Activated naive CD8-positive, alpha-beta T cell treated with anti-CD3 and anti-CD28 coated beads, Interleukin-2, amount 50 U/mL, for 16 hours (primary cell): ENCODE measurements at places on chromosomes 4 and X.

DNA sequence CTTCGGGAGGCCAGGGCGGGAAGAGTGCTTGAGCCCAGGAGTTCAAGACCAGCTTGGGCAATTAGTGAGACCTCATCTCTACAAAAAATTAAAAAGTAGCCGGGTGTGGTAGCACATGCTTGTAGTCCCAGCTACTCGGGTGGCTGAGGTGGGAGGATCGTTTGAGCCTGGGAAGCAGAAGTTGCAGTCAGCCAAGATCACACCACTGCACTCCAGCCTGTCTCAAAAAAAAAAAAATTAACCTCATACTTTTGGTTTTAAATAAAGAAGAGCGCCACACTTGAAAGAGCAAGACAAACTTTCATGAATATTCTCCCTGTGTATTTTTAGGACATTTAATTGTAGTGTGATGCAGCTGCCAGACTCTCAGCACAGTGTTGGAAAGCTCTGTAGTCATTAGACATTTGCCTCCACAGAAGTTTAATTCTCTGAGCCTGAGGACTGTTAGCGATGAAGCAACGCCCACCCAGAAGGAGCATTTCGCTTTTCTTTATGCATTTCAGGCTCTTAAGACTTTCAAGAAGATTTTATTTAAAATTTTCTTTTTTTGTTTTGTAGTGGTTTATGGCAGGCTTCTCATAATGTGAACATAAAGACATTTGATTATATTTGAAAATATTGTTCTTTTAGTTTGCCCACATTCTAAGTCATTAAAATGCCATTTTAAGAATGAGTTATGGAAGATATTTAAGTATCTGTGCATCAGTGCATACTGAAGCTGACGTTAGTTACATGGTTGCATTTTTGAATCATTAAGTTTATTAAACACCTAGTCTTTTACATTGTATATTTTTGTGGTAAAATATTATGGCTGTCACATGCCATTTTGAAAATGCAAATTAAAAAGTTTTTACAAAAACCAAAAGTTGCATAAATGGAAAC is 45.8 kb downstream of the DCLK2 start:
- no peak for DNase-seq

DNA sequence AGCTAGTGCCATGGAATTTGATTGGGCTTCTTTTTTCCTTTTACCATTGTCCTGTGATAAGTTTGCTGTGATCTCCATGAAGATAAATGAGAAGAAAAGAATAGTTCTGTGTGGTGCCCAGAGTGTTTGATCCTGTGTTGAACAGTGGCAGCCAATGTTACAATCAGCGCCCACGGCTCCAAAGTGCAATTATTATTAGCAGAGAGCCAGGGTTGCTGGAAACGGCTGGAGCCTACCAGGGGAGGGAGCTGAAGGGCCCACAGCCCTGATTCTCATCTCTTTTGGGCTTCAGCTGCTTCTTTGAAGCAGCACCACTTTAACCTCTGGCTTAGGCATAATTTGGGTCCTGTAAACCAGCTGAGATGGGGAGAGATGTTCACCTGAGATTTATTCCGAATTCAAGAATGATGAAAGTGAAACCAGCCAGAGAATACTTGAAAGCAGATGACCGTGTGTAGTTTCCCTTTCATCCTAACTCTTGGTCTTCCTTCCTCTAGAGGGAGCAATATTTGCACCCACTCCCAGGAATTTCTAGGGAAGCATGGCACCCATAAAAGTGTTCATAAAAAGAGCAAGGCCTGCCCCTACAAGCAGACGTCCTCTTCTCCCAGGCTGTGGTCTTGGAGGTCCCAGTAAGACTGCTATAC is 298.3 kb downstream of the EVC2 start:
- DNase-seq, result no peak

GRCh38 chr4:36914106-36914505 is 330.4 kb upstream of the NWD2 start:
- DNase-seq, result no peak

GRCh38 chrX:37802028-37802427 is 22.2 kb downstream of the CYBB start:
- no peak for DNase-seq

DNA sequence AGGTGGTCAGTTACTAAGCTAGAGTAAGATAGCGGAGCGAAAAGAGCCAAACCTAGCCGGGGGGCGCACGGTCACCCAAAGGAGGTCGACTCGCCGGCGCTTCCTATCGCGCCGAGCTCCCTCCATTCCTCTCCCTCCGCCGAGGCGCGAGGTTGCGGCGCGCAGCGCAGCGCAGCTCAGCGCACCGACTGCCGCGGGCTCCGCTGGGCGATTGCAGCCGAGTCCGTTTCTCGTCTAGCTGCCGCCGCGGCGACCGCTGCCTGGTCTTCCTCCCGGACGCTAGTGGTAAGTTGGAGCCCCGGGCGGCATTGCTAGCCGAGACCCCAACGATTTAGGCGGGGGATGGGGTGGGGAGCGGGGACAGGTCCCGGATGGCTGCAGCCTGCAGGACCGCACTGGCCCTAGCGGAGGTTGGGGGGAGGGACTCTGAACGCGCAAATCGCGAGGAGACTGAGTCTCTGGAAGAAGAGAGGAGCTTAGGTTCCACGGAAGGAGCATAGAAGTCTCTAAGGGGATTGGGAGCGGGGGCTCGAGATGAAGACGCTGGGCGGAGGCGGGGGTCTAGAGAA is 573 bp downstream of the HTR2C start:
- DNase-seq, result no peak

- DNase-seq, result no peak
These were observed 2.0 kb upstream of the ZDHHC9 start for GRCh38 chrX:129845616-129846190.

DNA sequence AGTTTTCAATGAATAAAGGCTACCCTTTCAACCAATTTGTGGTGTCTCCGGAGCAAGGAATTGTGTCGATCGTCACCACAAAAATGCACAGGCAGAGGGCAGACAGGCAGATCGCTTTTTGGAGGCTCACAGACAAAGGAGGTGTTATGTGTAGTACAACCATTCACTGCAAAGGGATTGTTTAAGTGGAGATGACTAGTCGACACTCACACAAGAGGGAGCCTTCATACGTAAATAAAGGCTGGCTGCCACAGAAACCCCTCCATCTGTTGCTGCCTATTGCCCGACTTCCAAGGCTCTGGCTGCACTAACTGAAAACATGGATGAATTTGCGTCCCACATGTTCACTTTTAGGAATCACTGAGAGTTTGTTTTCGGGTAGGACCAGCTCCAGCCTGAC is 281.1 kb downstream of the NKX6-1 start:
- no peak for DNase-seq

GRCh38 chr4:158995965-158996364 is 106.9 kb upstream of the RAPGEF2 start:
- no peak for DNase-seq

GRCh38 chr4:26493461-26493860 is 3.2 kb upstream of the CCKAR start:
- no peak for DNase-seq

DNA sequence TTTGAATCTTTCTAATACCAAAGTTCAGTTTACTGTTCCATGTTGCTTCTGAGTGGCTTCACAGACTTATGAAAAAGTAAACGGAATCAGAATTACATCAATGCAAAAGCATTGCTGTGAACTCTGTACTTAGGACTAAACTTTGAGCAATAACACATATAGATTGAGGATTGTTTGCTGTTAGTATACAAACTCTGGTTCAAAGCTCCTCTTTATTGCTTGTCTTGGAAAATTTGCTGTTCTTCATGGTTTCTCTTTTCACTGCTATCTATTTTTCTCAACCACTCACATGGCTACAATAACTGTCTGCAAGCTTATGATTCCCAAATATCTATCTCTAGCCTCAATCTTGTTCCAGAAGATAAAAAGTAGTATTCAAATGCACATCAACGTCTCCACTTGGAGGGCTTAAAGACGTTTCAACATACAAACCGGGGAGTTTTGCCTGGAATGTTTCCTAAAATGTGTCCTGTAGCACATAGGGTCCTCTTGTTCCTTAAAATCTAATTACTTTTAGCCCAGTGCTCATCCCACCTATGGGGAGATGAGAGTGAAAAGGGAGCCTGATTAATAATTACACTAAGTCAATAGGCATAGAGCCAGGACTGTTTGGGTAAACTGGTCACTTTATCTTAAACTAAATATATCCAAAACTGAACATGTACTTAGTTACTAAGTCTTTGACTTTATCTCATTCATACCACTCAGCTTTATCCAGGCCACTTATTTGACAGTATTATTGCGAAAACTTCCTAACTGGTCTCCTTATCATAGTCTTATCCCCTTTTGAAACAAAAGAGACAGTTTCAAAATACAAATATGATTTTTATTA is 3.6 kb upstream of the AFP start:
- no peak for DNase-seq

GRCh38 chr4:99664716-99665115 is 7.1 kb upstream of the C4orf54 start:
- DNase-seq, result no peak

- no peak for DNase-seq
These were observed 636.9 kb upstream of the BOD1L1 start for GRCh38 chr4:14264437-14264836.

DNA sequence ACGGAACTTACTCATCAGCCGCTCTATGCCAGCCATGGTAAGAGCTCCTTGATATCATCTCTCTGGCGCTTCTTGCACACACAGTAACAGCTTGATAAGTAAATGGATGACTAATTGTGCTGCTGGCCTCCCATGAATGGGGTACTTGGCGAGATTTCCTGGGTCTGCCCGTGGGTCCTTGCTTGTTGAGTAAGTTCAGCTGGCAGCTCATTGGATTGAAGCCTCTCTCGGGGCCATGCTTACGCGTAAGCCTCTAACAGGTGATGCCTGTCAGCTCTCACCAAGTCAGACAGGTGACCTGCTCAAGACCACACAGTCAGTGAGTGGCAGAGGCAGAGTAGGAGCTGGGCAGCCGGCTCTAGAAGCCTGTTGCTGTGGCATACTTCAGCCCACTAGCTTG is 7.7 kb downstream of the NSG1 start:
- no peak for DNase-seq

GRCh38 chr4:56828784-56829535 is 7.5 kb upstream of the SPINK2 start:
- DNase-seq, result no peak

- no peak for DNase-seq
These were observed 18.4 kb downstream of the SLC38A5 start for GRCh38 chrX:48451708-48452107.

- DNase-seq, result peak; percentile 1
These were observed 56.3 kb downstream of the MSN start for GRCh38 chrX:65723706-65724105.

GRCh38 chrX:30504309-30504708 is 73.3 kb downstream of the TASL start:
- no peak for DNase-seq

GRCh38 chr4:141133999-141134995 is 1.0 kb upstream of the RNF150 start:
- no peak for DNase-seq

GRCh38 chrX:15686818-15687685 is 22.4 kb upstream of the CLTRN start:
- DNase-seq, result peak; percentile 3

DNA sequence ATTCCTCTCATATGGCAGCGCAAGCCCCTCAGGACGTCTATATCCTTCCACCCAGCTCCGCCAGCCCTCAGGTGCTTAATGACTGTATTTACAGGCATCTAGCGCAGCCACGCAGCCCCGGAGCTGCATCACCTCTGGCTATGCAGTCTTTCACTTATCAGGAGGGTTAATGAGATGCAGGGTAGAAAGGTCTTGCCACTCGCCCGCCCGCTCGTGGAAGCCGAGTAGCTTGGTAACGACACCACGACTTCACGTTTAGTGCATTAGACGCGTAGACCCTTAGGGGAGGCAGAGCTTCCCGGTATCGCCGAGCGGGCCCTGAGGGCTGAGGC is 1.5 kb upstream of the SLC16A2 start:
- DNase-seq, result no peak

GRCh38 chr4:73836373-73837279 is at the start of gene CXCL6:
Gene CXCL6, plus strand, starts transcription at chr4:73836678. Its CDS starts 73 bp downstream, at chr4:73836751.
- no peak for DNase-seq

DNA sequence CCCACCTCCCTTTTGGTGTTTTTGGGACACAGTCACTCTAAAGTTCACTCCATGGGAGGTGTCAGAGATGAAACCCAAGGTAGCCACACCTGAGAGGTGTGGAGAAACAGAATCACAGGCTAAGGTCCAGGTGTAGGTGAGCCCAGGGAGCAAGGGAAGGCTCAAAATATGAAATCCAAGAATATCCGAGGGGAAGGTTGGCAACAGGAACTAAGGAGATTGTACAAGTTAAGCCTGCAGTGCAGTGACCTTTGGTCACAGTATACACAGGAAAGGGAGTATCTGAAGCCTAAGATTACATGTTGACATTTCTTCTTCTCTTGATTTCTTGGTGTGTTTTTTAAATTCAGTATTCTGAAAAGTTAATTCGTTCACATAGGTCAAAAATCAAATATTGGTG is 46.5 kb downstream of the PHF8 start:
- no peak for DNase-seq

- DNase-seq, result no peak
These were observed 8.7 kb downstream of the SMIM10 start for GRCh38 chrX:134999469-134999868.

DNA sequence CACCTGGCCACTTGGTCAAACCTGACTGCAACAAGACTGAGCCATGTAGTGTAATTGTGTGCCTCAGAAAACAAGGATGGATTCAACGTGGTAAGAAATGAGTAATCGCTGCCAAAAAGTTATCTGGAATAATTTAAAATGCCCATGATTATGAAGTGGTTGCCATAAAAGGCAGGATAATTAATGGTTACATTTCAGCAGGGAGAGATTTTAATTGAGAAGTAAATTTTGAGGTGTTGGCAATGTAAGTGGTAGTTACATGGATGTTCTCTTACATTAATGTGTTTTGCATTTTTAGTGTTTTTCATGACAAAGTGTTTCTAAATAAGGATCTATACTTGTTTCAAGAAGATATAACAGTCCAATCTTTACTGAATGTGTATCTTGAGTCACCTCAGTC is 15.7 kb downstream of the HAUS3 start:
- DNase-seq, result no peak

DNA sequence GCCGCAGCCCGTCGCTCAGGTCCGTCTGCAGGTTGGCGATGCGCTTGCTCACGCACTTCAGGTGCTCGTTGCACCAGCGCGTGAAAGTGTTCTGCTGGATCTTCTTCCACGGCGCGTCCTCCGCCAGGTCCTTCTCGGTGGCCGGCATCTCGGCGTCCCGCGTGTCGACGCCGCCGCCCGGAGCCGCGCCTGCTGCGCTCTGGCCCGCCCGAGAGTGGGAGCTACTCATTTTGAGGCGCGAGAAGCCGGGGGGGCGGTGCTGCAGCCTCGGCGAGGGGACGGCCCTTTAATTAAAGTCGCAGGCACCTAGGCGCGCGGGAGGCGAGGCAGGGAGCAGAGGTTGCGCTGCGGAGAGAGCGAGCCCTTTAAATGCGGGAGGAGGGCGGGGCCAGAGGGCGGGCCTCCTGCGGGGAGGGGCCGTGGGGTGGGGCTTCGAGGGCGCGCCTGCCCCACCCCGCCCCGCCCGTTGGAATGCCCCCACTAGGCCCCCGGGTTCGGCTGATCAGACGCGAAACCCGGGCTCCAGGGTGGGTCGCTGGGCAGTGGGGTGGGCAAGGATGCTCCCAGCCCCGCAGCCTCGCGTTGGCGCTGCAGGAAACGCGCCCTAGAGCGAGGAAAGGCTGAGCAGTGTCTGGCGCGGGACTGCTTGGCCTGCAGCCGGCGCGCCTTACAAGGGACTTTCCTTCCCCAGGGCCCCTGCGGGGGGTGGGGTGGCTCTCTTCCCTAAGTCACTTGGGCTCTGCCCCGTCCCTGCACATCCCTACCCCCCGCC is 3.2 kb downstream of the FLNA start:
- DNase-seq, result peak; percentile 76

GRCh38 chrX:48737213-48737938 is 24.2 kb upstream of the GLOD5 start:
- DNase-seq, result peak; percentile 62

GRCh38 chr4:6989331-6989923 is 53.7 kb upstream of the TADA2B start:
- no peak for DNase-seq

GRCh38 chr4:137181293-137181899 is 350.9 kb downstream of the PCDH18 start:
- no peak for DNase-seq
